Placental pericyte (primary cell): ENCODE measurements at places on chromosomes 12 and 14. TPM values are rescaled to one million over a fixed set of nuclear protein-coding genes. Genes with fewer than 3 reads are reported as not detected.

TCL1A gene
- total RNA-seq = not detected in 2 replicates

SRRM4 gene
- total RNA-seq = not detected in 2 replicates

DGLUCY gene
- total RNA-seq = 33.3 and 38.2 TPM in 2 replicates

ANO2 gene
- not detected in 2 replicates for total RNA-seq
